ENCODE measurements at places on chromosomes 7 and 10. TPM values are rescaled to one million over a fixed set of nuclear protein-coding genes. Genes with fewer than 3 reads are reported as not detected.
A peak's percentile ranks its signal among the peaks of the same experiment; 100 is the strongest.

FBXW4 gene
- 52.7 TPM for polyA plus RNA-seq

DNA sequence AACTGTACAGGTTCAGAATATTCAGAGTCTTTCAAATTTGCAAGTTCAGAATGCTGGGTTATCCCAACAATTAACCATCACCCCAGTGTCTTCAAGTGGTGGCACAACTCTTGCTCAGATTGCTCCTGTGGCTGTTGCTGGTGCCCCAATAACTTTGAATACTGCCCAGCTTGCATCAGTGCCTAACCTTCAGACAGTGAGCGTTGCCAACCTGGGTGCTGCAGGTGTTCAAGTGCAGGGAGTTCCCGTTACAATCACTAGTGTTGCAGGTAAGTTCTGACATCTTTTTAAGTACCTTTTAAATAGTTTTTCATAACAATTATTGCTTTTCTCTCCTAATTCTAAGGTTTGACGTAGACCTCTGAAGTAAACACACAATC, 2.7 kb downstream of the SP4 start:
- DNase-seq, result no peak

- no peak for DNase-seq
These were observed 338.8 kb downstream of the PTPRN2 start for GRCh38 chr7:158248816-158249215.

- DNase-seq, result no peak
These were observed 66.8 kb downstream of the DNAJC12 start for GRCh38 chr10:67771200-67771599.

GRCh38 chr10:4127518-4128315, 342.7 kb upstream of the KLF6 start:
- DNase-seq, result no peak

GRCh38 chr7:116601426-116601825, 70.6 kb upstream of the MET start:
- DNase-seq, result no peak

DNA sequence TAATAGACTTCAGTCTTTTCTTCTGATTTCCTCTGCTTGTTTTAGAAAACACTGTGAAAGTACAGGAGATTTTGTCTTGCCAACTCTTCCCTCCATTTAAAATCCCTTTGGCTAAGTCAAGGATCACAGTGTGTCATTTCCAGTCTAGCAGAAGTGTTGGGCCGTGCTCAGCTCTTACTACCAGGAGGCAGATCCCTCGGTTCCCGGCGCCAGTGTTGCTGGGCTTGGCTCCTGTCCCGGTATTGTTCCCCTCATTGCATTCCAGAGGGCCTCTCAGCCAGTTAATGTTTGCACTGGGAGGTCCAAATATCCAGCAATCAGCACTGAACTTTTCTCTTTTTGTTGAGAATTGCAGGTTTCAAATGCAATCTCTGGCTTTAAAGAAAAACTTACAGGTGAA, 612.1 kb upstream of the MGMT start:
- DNase-seq, result peak; percentile 58

DNA sequence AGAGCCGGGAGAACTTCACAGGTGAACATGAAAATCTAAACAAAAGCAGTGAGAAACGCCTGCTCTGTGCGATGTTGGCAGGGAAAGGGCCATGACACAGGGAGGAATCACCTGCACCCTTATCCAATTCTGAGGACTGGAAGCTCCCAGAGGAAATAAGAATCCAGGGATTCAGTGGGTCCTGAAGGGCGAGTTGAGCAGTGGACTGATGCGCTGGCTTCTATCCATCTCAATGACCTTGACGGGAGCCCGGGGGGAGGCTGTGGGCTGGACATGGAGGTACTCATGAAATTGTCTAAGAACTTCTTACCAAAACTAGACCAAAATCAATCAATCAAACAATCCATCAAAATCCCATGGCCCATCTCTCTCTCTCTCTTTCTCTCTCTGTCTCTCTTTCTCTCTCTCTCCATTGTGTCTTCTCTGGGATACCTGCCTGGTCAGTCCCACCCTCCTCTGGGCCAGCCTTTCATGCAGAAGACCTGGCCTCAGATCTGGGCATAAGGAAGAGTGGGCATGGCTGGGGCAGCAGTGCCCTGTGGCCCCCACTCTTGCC, 7.2 kb downstream of the CPXM2 start:
- no peak for DNase-seq

GRCh38 chr7:137304624-137305235, 38.8 kb downstream of the PTN start:
- DNase-seq, result no peak

DNA sequence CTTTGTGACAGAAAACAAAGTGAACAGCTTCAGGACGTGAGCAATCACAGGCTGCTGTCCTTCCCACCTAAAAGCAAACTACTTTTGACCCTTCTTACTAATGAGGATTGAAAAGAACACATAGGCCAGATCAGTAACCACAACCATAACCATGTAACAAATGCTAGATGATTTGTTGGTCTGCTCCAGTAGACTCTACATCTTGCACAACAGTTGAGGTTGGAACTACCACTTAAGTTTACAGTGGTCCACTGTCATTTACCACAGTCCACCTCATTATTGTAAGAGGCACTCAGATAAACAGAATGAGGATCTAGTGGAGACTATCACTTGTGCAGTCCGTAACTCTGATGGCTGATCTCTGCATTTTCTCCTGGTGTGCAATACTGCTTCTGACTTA, 27.8 kb downstream of the NET1 start:
- DNase-seq, result no peak

DNA sequence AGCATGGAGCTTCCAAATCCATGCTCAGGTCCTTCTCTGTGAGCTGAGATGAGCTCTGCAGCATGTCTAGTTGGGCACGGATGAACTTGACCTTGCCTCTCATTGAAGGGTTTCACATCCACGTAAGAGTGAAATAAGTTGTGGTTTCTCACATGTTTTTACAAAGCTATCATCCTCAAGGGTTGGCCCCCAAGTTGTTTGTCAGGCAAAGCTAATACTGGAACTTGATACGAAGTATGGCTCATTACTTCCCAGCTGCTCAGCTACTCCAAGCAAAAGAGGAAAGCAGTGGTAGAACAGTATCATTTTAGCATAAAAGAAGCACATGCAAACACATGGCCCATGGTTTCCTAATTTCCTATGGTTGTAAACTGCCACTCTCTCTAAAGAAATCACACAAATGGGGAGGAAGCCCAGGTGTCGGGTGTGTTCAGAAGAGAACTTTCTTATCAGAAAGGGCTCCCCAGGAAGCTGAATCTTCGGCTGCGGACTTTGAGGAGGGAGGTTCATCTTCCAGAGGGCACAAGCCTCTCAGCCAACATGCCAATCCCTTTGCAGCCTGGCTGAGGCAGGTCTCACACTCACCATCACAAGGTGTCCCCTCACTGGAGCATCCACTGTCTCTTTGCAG, 45.3 kb downstream of the PDLIM1 start:
- DNase-seq, result no peak

DNA sequence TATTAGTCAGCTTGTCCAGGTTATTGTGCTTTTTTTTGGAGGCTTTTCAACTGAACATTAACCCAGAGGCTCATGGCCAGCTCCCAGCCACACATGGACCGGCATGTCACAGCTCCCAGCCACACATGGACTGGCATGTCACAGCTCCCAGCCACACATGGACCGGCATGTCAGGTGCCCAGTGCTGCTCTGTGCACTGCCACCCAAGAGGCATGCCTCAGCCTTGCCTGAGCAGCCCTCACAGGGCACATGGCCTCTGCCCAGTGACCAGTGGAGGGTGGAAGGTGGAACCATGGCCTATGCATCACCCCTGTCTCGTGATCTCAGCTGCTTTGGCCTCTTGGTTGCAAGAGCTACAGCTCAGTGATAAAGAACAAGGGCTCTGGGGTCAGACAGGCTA, 119.8 kb downstream of the OAT start:
- DNase-seq, result no peak

PLXNA4 gene
- polyA plus RNA-seq, result 14.6 TPM

Data from renal cortex interstitium (tissue), 15 donors.